ENCODE measurements at places on chromosomes 5 and 9.
A peak's percentile ranks its signal among the peaks of the same experiment; 100 is the strongest.

GRCh38 chr5:83430130-83431010 lies 41.2 kb upstream of the VCAN start:
- DNase-seq, result peak; percentile 4

- no peak for DNase-seq
Observed at GRCh38 chr5:143828710-143829109, 16.7 kb downstream of the HMHB1 start.

- no peak for DNase-seq
Observed at GRCh38 chr5:79297661-79298060, 61.7 kb downstream of the JMY start.

GRCh38 chr9:28134446-28134976 lies 561.2 kb upstream of the C9orf72 start:
- no peak for DNase-seq

DNA sequence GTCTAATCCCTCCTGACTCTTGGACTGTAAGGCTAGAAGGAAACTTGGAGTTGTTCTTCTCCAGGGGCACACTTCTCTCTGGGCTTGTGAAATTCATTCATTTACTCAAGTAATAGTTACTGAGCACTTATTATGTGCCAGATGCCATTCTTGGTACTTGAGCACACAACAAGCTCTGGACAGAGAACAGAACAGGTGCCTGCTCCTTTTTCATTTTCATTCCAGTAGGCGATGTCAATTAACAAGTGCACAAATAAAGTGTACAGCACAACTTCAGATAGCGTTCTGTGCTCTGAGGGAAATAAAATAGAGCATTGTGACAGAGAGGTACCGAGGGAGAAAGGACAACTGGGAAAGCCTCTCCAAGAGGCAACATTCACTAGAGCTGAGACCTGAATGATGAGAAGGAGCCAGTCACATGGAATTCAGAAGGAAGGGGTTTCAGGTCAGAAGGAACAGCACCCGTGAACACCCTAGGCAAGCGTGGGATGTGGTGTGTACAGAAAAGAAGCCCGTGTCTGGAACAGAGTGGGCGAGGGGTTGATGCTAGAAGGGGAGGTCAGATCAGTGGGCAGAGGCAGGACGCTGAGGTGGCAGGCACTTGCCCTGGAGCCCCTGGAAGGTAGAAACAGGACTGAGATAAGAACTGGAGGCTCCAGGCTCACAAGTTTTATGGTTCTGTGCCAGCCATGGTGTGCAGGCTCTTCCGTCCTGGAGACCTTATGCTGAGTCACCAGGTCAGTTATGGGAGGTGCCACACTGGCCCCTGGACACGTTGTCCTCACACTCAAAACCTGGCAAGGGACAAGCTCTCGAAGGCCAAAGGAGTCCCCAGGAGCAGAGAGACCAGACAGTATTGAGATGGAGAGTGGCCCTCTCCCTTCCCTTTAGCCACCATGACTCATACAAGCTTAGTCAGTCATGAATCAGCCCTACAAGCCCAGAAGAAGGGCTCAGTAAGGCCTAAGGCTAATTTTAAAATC lies 7.2 kb upstream of the ABLIM3 start:
- no peak for DNase-seq

GRCh38 chr9:133729617-133730281 lies 8.4 kb downstream of the SARDH start:
- DNase-seq, result no peak

- DNase-seq, result no peak
Observed at GRCh38 chr5:115490596-115490995, 54.0 kb downstream of the FEM1C start.

GRCh38 chr9:745761-746380 lies 95.6 kb upstream of the DMRT1 start:
- no peak for DNase-seq

All from activated CD4-positive, CD25-positive, alpha-beta regulatory T cell treated with anti-CD3 and anti-CD28 coated beads, Interleukin-2, amount 50 U/mL, for 16 hours (primary cell).